IPS DF 19.7 (cell line): ENCODE measurements at places on chromosomes 4 and X.

- DNase-seq: no peak
These were observed 9.1 kb downstream of the POU4F2 start for GRCh38 chr4:146647615-146648460.

GRCh38 chr4:4387531-4388310 is 819 bp downstream of the NSG1 start:
- no peak for DNase-seq

DNA sequence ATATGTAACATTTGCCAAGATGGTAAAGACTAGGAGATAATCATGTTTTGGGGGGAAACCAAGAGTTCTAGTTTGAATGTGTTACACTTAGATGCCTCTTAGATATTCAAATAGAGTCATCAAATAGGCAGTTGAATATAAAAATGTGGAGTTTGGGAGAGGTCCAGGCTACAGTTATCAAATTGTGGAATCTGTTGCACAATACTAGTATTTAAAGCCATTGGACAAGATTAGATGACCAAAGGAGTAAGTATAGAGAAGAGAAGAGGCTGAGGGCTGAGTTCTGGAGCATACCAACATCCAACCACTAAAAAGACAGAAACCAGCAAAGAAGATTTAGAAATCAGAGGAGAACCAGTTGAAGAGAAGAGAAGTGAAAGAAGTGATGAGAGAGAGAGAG is 72.7 kb downstream of the NAA11 start:
- DNase-seq: no peak

DNA sequence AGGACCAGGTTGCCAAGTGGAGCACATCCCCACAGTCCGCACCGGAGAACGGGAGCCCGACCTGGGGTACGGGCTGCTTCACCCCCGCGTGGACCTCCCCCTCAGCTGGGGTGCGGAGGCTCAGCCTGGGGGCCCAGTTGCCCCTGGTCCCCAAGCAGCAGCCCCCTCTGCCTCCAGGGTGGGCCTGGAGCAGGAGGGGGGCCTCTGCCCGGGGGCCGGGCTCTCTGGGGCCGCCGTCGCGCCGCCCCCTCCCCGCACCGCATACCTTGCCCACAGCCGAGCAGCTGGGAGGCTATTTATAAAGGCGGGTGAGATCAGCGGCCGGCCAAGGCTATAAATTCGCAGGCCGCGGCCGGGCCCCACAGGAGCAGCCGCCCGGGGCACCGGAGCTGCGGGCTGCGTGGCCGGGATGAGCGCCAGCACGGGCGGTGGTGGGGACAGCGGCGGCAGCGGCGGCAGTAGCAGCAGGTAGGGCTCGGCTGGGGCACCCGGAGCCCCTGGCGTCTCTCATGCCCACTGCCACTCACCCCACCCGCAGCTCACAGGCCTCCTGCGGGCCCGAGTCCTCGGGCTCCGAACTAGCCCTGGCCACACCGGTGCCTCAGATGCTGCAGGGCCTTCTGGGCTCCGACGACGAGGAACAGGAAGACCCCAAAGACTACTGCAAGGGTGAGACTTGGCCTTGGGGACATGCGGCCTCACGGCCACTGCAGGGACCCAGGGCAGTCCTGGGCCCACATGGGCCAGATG is at the start of gene SRPK3:
TSS of gene SRPK3 (plus strand) at position 364 of the 750 bp plus-strand sequence. CDS start at position 410, 46 bp downstream.
- DNase-seq: no peak

- no peak for DNase-seq
These were observed 15.3 kb downstream of the HAND2 start for GRCh38 chr4:173514641-173515217.

DNA sequence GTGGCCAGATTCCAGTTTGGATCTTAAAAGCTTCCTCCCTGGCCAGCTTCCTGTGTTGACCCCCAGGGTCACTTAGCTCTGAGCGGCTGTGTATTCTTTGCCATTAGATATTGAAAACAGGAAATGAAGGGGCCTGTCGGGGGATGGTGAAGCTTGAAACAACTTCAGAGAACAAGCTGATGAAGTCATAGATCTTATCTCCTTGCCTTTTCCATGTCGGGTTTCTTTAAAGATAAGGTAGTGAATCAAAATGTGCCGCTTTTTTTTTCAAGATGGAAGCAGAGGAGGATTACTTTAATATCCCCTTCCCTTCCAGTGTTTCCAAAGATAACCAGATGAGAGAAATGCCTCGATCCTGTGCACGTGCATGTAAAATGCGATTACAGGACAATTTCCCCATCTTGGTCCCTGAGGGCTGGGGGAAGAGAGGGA is 508.5 kb downstream of the MID1IP1 start:
- DNase-seq: no peak

- DNase-seq: peak; percentile 2
These were observed 13.0 kb downstream of the PPP1R3F start for GRCh38 chrX:49282647-49283011.

DNA sequence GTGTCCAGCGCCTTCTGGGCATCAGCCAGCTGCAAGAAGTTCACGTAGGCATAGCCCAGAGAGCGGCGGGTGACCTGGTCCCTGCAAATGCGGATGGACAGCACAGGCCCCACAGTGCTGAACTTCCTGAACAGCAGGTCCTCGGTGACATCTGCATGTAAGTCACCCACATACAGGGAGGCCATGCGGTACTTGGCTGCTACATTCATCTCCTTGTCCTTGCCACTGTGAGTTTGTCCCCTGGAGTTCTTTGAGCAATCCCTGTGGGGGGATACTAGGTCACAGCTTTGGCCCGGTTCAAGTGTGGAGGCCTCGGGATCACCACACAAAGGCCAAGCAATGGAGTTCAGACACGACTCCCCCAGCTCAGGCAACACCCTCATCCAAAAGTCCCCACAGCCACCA is 776 bp downstream of the PABPC4L start:
- DNase-seq: no peak

- no peak for DNase-seq
These were observed 86.7 kb upstream of the MAGEA4 start for GRCh38 chrX:151825925-151826485.

DNA sequence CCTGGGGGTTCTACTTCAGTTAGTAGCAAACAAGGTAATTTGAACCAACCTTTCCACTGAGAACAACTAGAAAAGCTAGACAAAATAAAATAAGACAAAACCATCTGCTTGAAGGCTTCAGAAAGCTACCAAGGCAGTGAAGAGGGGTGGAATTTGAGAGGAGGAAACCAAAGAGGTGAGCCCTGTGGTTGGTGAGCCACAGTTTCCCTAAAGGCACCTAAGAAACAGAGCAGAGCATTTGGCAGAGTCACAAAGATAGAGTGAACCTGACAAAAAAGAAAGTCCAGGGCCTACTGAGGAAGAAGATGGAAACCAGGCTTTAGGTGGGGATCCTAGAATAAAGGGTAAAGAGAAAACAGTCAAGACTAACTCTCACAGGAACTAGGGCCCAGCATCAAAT is 44.3 kb downstream of the CHST7 start:
- DNase-seq: no peak

DNA sequence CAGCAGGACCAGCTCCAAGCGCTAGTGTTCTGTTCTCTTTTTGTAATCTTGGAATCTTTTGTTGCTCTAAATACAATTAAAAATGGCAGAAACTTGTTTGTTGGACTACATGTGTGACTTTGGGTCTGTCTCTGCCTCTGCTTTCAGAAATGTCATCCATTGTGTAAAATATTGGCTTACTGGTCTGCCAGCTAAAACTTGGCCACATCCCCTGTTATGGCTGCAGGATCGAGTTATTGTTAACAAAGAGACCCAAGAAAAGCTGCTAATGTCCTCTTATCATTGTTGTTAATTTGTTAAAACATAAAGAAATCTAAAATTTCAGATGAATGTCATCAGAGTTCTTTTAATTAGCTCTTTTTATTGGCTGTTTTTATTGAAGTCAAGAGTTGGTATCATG is 186.5 kb downstream of the AR start:
- DNase-seq: no peak

DNA sequence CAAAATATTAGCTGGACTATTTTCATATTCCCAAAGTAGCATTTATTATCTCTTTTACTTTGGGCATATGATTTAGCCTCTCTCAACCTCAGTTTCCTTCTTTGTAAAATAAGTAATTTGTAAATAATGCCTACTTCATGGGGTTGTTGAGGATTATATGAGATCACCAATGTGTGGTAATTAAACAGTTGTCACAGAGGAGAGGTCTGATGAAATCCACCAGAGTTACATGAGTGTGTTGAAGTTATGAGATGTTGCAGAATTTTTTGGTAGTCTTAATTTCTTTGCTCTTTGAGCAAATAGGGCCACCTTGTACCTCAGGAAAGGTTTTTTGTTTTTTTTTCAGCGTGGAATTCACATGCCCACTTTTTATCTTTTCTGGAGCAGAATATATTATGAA is 1.4 kb downstream of the COX7B start:
- no peak for DNase-seq

GRCh38 chrX:65731684-65732289 is 64.3 kb downstream of the MSN start:
- no peak for DNase-seq

GRCh38 chr4:156974264-156974663 is 2.7 kb upstream of the PDGFC start:
- no peak for DNase-seq

DNA sequence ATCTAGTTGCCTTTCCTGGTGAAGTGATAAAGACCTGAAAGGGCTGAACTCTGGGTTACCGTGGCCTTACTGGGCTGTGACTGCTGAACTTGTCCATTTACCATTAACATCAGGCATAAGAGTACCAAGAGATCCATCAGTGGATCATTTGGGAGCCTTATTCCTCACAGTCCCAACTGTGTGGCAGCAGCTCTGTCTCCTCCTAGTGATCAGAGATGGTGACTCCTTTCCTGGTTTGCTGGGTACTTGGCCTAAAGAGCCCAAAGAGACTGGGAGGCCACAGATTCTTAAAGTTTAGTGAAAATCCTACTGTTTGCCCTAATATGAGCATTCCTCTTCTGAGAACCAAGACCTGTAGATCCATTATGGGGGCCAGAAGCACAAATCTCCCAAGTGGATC is 56.3 kb upstream of the ATP6AP2 start:
- no peak for DNase-seq

DNA sequence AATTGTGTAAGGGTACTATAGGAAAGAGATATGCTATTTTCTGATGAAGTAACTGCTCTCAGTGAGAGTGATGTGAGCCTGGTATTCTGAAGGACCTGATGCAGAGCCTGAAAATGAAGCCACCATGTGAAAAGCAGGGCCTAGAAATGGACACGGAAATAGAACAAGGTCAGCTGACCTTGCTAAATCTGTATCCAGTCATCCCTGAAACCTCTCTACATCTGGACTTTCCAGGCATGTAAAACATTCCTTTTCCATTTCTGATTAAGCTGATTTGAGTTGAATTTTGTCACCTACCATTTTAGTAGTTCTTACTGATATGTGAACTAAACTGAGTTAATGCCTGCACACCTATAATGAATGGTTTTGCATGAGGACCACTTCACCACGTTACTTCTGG is 72.4 kb upstream of the NEIL3 start:
- DNase-seq: no peak

GRCh38 chrX:11750046-11750445 is 8.0 kb upstream of the MSL3 start:
- DNase-seq: no peak

GRCh38 chr4:88060431-88060830 is 53.0 kb downstream of the PKD2 start:
- DNase-seq: no peak

- DNase-seq: no peak
These were observed 19.0 kb downstream of the CXCL8 start for GRCh38 chr4:73759357-73759756.

- no peak for DNase-seq
These were observed 11.5 kb upstream of the PCDH10 start for GRCh38 chr4:133137571-133137970.

DNA sequence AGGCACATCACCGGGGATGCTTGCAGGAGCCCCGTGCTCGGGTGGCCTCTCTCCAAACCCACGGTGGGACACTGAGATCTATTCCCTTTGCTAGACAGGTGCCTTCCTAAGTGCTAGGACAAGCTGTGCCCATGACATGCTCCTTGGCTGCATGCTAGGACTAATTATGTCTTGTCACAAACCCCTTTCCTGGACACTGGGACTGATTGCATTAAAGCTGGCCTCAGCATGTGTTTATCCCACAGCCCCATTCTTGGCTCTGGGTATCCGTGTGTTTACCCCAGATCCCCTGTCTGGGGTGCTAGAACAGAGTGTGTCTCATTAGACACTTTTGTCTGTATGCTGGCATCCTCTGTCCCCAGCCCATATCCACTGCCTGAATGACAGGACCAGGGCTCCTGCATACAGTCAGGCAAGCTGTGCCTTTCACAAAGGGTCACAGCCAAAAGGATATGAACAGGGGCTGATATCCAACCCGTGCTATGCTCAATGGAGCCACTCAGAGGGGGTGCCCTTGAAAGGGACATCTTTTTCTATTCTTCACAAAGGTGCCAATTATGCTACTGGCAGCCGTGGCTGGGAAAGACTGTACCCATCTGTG is 9.2 kb upstream of the IQSEC2 start:
- no peak for DNase-seq

DNA sequence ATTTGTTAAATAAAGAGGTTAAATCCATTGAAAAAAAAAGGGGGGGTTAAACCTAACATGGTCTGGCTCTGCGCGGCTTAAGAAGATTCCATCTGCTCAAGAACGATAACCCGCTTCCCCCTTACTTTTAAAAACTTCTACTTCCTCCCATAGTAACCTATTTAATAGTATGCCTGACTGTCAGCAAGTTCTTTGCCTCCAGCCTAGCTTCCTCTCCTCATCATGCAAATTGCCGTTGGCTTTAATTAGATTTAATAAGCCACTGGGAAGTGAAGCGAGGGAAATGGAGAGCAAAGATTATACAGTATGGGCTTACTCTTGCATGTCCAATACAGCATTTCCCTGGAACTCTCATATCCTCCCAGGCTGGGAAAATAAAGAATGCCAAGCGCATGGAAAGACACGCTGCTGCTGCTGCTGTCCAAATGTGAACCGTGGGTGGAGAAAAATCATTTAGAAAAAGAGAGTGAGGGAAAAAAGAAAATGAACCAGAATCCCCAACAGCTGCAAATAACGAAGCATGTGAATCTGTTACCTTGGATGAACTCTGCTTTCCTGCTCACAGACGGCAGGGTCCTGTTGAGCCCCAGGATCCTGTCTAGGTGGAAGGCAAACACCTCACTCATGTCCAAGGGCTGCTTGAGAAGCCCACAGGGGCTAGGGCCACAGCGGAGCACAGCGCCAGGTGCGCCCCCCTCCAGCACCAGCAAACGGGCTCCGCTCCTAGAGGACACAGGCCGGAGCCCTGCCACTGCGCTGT is 2.7 kb downstream of the GASK1B start:
- no peak for DNase-seq

DNA sequence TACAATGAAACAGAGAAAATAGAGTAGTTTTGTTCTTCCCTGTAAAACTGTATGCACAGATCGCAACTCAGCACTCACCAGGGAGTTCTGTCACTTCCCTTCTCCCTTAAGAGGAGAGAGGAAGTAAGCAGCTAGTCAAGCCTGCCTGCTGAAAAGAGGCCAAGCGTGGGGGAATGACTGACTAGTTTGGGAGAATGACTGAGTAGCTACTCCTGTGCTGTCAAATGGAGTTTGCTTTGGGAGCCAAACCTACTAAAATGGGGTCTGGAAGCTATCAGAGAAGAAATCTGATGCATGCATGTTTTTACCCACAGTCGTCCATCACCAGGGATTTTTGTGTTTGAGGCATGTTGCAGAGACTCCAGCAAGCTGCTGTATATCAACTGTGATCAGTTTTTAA is 54.6 kb upstream of the LHFPL1 start:
- DNase-seq: no peak
